ENCODE measurements at places on chromosomes 6 and 20.

DNA sequence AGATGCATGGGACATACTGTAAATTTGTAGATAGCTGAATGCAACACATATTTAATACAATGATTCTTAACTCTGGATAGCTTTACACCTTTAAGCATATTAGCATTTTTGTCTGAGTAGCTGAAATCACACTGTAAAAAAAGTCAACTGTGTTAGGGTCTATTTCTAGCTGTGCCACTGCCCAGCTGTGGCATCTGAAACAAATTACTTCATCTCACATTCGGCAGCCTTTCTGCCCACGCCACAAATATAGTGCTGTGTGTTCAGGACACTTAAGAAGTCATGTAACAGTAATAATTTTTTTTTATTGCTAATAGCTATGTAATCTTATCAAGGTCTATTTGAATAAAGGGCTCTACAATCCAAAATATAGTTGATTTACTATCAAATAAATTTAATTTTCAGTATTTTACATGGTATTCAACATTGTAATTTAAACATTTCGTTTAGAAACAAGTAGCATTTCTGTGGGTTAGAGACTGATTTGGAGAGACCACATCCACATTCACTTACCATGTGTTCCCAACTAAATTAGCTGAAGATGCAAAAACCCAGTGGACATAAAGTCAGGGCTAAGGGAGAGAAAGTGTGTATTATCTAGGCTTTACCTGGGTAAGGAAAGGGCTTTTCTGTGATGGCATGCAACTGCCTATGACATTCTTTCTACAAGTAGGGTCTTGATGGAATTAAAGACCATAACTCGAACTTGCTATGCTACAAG, 276.7 kb downstream of the PLCB1 start:
- DNase-seq: no peak

GRCh38 chr6:46730921-46731461, 4.2 kb downstream of the PLA2G7 start:
- DNase-seq: no peak

GRCh38 chr20:23659989-23660837, 22.5 kb upstream of the CST3 start:
- peak; percentile 56 for DNase-seq

GRCh38 chr6:105483492-105483891, 80.6 kb upstream of the PREP start:
- peak; percentile 29 for DNase-seq

- no peak for DNase-seq
Observed at GRCh38 chr6:156765117-156765516, 12.1 kb upstream of the ARID1B start.

DNA sequence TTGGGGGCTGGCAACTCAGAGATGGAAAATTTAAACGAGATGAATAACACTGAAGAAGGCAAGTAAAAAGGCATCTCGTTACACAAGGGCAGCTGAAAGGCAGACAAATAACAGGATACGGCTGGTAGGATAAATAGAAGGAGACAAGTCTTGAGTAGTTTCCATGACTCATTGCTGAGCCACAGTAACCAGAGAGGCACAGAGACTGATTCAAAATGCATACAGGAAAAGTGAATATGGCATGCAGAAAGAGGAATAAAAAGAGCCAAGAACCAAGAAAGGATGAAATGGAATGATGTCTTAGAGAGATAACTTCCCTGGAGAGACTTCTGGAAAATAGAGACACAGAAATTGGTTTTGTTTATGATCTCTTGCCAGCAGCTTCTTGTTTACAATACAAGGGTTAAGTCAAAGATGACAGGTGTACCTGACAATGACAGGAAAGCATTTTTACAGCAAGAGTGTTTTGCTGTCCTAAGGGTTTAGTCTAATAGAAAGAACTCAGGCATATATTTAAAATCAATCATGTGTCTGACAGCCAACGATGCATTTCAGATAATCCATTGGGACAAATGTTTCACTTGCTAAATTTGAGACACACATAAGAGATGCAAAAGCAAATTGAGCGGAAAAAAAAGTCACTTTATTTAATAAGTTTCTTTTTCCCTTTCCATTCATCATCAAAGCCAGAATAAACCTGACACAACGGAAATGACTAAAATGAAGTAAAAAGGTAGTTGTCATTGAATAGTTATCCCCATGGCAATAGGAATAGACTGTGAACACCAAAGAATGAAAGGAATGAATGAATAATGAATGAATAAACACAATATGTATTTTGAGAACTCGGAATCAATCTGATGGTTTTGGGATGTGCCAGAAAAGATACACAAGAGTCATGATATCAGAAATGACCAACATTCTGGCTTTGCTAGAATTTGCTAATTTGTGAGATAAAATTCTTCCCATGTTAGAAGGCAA, 68.0 kb upstream of the KCNQ5 start:
- DNase-seq: peak; percentile 79

DNA sequence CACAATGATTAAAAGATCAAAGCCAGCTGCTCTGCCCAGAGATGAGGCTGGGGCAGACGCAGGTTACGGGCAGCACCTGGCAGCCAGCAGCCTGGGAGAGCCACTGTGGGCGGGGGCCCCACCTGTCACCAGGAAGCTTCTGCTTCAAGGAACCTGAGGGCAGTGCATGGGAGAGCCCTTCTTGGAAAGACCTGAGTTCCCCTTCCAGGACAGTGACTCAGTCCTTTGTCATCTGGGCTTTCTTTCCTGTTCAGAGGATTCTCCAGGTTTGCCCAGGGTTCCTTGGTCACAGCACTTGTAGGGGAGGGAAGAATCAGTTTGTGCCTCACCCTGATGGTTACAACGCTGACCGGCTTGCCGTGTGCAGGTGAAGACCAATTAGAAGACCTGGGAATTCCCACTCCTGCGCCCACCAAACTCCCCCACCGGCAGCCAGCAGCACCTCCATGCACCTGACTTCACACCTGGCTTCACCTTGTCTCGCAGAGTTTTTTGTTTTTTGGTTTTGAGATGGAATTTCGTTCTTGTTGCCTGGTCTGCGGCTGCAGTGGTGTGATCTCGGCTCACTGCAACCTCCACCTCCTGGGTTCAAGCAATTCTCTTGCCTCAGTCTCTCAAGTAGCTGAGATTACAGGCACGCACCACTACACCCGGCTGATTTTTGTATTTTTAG, 2.0 kb downstream of the ZBP1 start:
- no peak for DNase-seq

DNA sequence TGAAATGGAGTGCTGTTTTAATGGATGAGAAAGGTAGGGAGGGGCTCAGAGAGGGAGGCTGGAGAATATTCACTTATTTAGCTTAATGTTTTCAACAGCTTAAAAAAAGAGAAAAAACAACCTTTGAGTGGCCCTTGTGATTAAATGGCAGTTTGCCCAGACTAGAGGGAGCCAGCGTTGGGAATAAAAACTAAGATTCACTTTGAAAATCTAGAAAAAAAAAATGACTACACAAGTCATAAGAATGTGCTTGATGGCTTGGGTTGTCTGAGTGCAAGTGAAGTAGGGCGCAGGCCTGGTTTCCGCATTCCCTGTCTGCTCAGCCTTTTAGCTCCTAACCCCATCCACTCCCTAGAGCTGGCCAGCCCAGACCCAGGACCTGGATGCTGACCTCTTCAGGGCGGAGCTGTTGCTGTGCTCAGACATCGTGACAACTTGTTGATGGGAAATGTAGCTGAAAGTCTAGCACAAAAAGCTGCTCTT, 28.9 kb downstream of the UTRN start:
- DNase-seq: peak; percentile 82

- peak; percentile 29 for DNase-seq
Observed at GRCh38 chr6:4308364-4308763, 173.0 kb upstream of the ECI2 start.

DNA sequence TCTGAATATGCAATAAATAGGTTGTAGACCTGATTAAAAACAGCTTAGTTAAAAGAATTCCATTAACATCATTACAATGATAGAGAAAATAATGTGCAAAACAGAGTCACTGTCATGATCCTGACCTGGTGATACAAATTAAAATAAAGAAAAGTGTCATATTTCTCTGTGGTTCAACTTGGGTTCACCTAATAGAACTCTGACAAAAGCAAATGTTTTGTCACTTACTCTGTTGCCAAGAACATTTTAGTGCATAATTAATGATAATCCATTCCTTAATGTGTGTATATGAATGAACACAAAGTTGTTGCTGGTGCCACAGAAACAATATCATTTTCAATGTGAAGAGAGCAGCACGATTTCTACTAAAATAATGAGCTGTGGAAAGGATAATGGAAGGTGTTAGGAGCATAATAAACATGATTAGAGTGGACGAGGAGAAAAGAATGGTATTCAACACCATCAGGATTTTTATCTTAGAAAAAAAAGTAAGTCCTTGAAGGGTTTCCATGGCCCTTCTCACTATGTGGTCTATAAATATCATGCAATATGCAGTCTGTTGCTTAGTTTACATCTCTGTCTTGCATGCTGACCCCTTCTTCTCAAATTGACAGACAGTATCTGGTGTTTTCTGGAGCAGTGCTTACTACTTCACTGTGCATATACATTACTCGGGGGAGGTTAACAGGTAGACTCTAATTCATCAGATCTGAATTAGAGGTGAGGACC, 656.6 kb upstream of the MMS22L start:
- no peak for DNase-seq

GRCh38 chr20:50320901-50321796, 130.5 kb downstream of the CEBPB start:
- peak; percentile 94 for DNase-seq

DNA sequence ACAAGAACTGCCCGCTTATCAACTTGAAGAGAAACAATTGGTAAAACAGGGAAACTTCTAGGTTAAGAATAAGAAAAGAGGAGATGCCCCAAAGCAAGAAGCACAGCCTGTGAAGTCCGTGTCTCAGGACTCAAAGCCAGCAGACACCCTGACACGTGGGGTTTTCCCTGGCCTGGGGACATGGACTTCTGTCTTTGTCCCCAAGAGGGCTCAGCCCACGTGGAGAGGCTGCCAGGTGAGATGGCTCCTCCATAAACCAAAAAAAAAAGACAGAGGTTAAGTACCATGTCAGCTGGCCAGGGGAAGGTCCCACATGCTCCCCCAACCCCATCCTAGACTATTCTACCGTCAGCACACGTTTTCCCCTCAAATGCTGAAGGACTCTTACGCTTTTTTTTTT, 9.9 kb downstream of the SERPINB6 start:
- DNase-seq: no peak
